ENCODE measurements at places on chromosomes 7 and 10.

DNA sequence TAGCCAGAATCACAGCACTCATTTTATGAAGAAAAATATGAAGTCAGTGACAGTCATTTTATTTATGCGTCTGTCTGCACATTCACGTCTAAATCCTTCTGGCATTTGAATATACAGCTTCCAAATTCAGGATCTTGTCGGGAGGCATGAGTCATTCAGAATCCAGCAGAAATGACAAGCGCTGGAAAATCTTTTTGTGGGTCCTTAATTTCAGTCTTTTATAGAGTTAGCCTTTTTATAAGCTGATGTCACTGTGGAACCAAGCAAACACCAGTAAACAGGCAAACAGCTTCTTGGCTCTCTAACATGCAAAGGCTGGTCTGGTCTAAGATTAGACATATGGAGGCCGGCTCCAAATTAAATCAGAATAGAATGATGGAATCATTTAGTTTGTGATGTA lies 388.2 kb upstream of the TEX47 start:
- no peak for DNase-seq

DNA sequence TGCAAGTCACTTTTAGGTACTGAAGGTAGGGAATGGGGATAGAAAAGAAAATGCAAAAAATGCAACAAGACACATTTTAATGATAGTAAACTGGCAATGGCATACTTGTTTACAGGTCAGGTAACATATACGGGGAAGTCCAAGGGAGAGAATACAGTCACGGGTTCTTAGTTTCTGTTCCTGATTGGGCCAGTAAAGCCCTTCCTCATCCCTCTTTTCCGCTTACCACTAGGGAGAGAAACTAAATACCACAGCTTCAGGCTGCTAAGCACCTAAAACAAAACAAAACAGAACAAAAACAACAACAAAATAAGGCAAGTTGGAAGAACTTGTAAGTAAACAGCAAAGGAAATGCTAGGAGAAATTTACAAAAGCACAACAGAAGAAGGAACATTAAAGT lies 65.2 kb upstream of the OGDHL start:
- no peak for DNase-seq

DNA sequence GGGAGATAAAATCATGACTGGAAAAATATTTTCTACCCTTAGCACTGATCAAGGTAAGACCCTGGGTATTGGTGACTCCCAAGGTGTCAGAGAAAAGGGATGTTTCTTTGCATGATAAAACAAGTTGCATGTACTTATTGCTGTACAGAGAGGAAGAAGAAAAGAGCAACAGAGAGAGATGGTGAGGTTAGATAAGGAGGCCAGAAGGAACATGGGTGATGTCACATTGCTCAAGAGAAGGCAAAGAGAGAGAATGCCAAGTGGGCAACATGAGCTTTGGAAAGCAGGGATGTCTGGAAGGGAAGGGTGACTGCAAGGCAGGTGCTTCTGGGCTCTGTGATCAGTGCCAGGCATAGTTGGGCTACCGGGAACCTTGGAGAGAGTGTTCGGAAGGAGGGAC lies 65.1 kb upstream of the ADARB2 start:
- no peak for DNase-seq

GRCh38 chr10:6305401-6306321 lies 102.9 kb downstream of the PFKFB3 start:
- DNase-seq: no peak

DNA sequence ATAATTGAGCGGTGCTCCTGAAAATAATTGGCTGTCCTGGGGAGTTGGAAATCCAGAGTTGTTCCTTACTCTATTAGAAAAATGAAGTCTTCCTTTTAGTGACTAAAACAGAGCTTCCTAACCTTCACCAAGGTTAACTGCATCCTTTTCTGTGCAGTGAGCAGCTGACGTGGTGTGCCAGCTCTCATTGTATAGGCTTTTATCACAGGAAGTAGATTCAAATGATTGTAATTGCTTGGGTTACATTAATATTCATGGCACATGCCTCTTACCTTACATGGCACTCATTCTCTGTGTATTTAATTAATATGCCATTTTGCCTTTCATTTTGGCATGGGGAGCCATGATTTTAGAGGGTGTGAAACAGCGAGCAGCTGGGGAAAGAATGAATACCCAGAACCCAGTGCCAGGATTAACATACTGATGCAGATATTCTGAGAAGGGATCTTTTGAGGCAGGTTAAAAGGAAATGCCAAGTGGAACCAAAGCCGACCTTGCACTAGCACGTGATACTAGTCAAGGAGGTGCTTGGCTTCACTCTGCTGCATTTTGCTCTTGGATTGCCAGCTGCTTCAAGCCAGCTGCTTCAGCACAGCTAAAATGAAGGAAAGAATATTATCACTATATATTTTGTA lies 115.3 kb downstream of the ST7 start:
- DNase-seq: no peak

DNA sequence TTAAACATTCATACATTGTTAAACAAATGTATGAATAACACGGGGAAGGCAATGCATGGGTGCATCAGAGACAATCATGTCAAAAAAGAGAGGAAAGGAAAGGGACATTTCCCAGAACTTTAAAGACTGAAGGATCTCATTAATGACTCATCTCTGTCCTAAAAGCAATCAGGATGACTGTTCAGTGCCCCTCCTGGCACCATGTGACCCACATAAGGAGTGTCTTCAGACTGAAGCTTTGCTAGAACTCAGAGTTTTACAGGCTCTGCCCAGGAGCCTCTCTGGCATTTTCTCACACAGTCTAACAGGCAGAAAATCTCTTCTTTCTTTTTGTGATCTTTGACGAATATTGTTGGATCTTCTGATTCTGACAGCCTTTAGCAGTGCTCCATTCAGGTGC lies 315.3 kb downstream of the OTUD1 start:
- DNase-seq: no peak

DNA sequence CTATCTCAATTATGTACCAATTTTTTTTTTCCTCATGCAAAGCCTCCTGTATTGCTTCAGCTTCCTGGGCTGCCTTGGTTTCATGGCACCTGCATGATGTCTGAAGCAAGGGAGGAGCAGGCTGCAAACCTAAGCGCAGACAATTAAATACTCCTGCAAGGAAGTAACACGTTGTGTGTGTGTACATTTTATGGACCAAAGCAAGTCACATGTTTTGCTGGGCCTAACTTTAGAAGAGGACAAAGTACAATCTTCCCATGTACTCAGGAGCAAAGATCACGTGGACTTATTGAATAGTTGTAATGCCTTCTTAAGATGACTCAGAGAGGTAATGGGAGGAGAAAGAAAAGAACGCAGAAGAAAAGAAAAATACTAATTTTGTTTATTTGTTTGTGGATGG lies 944.0 kb upstream of the C7orf33 start:
- DNase-seq: no peak

GRCh38 chr10:4132216-4132556 lies 347.2 kb upstream of the KLF6 start:
- no peak for DNase-seq

GRCh38 chr10:121754666-121755065 lies 156.4 kb upstream of the FGFR2 start:
- DNase-seq: no peak

DNA sequence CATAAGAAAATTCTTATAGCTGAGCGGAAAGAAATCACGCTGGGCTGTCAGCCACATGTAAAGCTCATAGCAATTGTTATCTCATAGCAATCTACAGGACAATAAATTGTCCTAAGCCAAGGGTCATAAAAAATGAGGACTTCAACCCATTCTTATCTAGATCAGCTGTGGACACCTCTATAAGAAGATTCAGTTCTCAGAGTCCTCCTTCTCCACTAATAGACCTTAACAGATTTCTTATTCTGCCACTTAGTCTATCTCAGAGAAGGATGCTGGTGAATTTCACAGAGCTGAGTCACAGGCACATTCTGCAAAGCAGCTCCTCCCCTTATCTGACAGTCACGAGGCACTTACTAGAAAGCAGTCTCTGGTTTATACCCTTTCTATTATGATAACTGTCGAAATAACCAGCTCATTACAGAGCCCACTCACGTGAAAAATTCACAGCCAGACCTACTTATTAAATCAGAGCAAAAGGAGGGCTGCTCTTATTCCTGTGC lies 185.3 kb upstream of the PCLO start:
- no peak for DNase-seq

DNA sequence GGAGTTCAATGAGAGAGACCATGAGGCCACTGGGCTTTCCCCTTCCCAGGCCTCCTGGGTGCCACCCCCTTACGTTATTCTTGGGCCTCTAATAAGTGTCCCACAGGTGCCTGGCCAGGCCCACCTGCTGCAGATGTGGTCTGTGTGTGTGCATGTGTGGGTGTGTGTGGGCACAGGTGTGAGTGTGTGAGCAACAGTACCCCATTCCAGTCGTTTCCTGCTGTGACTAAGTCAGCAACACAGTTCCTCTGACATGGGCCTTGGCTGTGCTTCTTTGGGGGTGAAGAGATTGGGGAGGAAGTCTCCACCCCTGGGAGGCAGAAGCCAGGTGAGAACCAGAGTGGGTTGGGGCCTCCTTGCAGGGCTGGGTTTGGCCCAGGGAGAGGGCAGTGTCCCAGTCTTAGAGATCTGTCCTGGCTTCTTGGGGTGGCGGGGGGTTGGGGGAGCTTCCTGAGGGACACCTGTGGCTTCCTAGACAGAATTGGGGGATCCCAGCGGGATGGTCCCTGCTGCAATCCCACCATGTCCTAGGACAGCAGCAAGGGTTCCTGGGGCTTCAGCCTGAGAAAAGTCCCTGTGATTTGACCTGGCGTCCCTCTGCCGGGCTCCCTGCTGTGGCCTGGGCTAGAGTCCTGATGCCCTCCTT lies 4.1 kb upstream of the PILRB start:
- no peak for DNase-seq

- DNase-seq: no peak
These were observed 26.2 kb upstream of the HDAC9 start for GRCh38 chr7:18469316-18469715.

GRCh38 chr10:132606031-132606491 lies 68.5 kb downstream of the INPP5A start:
- no peak for DNase-seq

GRCh38 chr10:110694820-110695538 lies 50.8 kb downstream of the RBM20 start:
- no peak for DNase-seq

GRCh38 chr10:3485057-3485686 lies 299.8 kb downstream of the KLF6 start:
- no peak for DNase-seq

DNA sequence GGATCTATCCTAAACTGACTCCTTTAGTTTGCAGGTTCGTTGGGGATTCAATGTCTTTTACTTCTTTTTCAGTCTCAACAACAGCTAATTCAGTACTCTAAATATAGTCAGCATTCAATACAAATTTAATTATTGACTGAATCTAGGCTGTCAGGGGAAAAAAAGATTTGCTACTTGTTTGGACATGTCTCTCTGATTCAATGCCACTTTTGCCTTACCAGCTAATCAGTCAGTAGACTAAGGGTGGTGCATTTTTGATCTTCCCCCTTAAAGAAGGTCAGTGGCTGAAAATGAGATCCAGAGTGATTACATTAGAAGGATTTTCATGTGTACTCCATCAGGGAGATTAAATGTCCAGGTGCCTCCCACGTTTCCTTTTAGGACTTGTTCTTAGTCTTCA lies 145.1 kb downstream of the C1GALT1 start:
- DNase-seq: no peak

DNA sequence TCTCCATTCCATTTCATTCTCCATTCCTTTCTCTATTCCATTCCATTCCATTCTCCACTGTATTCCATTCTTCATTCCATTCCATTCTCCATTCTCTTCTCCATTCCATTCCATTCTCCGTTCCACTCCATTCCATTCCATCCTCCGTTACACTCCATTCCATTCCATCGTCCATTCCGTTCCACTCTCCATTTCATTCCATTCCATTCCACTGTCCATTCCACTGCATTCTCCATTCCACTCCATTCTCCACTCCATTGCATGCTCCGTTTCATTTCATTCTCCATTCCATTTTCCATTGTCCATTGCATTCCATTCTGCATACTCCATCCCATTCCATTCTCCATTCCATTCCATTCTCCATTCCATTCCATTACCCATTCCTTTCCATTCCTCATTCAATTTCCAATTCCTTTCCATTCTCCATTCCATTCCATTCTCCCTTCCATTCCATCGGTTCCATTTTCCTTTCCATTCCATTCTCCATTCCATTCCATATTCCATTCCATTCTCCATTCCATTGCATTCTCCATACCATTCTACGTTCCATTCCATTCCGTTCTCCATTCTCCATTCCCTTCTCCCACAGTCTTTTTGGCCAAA lies 78.3 kb downstream of the NSUN6 start:
- no peak for DNase-seq

- no peak for DNase-seq
These were observed 146.6 kb upstream of the FRMD4A start for GRCh38 chr10:14477408-14477710.

- no peak for DNase-seq
These were observed 316.3 kb downstream of the FRMD4A start for GRCh38 chr10:14014423-14014822.

- DNase-seq: no peak
These were observed 59.7 kb upstream of the HABP2 start for GRCh38 chr10:113493195-113493594.

- DNase-seq: no peak
These were observed 500.8 kb downstream of the DNAJB6 start for GRCh38 chr7:157837561-157837960.

- no peak for DNase-seq
These were observed 147.4 kb upstream of the INSYN2A start for GRCh38 chr10:127343821-127344220.

DNA sequence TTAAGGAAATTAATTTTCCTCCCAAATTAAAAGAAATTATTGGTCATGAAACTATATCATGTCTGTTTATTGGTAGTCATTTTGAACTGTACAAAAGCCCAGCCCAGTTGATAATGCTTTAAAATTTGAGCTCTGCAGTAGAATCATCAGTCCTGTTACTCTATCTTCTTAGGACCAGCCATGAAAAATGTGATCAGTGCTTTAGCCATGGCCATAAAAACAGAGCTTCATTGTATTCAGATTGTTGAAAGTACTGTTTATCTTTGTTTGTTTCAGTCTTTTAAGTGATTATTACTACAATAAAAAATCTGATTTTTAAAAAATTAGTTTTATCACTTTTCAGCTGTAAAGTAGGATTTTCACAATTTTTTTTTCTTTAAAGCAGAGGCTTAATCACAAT lies 13.7 kb upstream of the TFAM start:
- DNase-seq: no peak

DNA sequence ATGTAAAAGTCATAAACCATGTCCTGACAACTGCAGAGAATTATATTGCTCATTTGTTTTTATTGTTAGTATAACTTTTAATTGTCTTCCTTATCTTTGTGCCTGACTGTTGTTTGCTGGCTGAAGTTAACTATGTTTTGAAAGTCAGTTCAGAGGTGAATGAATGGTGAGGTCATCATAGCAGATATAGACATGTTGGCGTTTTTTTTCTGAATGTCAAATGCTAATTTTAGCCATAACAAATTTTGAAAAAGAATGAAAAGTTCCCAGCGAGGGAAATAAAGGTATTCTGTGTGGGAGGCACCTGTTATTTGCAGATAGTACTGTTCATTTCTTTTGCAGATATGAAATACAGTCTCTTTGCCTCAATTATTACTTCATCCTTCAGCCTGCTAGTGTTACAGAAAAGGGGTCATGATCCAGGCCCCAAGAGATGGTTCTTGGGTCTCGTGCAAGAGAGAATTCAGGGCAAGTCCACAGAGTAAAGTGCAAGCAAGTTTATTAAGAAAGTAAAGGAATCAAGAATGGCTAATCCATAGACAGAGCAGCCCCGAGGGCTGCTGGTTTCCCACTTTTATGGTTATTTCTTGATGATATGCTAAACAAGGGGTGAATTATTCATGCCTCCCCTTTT lies 96.5 kb downstream of the CAMK1D start:
- DNase-seq: no peak

Data from iPS-NIHi11 (cell line).